ENCODE measurements at places on chromosomes 6 and 20.

DNA sequence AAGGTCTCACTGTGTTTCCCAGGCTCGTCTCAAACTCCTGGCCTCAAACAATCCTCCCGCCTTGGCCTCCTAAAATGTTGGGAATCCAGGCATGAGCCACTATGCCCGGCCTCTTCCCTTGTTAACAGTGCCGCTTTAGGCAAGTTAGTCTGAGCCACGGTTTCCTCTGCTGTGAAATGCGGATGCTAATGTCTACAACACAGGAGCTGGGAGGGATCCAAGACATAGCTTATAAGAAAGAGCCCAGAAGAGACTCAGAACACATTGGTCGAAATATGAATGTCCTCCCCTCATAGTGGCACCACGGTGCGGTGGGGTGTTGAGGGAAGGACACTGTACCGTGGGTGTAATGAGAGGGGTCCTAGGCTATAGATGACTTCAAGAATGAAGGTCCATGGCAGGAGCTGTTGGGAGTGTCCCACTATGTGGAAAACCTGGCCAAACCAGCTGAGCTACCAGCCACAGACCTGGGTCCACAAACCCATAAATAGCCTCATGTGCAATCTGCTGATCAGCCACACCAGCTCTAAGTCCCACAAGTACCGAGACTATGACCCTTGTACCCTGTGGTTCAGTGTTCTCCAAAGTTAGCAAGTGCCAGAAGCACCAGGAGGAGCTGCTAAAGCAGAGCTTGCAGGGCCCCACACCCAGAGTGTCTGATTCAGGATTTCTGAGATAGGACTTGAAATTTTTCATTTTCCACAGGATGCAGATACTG, 57.8 kb upstream of the ZFAND3 start:
- no peak for DNase-seq

DNA sequence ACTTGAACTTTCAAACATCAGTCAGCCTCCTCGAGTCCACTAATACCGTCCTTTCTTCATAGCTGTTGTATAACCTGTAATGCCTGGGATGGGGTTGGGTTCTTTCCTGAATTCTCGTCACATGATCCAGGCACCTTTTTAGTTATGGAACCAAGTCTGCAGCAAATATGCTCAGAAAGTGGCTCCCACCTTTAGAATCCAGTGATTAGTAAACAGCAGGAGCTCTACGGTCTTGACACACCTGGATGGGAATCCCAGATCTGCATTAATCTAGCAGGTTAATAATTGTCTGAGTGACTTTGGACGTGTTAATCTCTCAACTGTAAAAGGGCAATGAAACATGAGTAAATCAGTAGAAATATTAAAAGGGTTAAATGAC, 729 bp upstream of the ZHX3 start:
- DNase-seq = no peak

DNA sequence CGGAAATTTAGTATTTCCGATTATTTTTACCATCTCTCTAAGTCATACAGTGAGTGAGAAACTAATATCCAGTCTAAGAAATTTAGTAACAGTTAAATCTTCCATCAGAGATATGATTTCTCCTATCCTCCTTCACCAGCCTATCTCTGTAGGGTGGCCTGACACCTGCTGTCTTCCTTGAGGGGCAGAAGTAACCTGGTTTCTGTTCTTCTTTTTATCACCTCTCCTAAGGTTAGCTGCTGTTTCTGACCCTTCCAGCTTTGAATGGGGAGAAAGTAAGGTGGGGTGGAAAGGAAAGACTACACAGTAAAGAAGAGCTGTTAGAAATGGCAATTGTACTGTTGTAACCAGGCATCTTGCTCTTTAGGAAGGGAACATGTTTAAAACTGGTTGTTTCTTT, 447.7 kb downstream of the PHF3 start:
- no peak for DNase-seq

- DNase-seq = no peak
Measured at GRCh38 chr6:56091159-56091869, 156.1 kb downstream of the COL21A1 start.

- no peak for DNase-seq
Measured at GRCh38 chr6:26383624-26384417, 913 bp downstream of the BTN2A2 start.

DNA sequence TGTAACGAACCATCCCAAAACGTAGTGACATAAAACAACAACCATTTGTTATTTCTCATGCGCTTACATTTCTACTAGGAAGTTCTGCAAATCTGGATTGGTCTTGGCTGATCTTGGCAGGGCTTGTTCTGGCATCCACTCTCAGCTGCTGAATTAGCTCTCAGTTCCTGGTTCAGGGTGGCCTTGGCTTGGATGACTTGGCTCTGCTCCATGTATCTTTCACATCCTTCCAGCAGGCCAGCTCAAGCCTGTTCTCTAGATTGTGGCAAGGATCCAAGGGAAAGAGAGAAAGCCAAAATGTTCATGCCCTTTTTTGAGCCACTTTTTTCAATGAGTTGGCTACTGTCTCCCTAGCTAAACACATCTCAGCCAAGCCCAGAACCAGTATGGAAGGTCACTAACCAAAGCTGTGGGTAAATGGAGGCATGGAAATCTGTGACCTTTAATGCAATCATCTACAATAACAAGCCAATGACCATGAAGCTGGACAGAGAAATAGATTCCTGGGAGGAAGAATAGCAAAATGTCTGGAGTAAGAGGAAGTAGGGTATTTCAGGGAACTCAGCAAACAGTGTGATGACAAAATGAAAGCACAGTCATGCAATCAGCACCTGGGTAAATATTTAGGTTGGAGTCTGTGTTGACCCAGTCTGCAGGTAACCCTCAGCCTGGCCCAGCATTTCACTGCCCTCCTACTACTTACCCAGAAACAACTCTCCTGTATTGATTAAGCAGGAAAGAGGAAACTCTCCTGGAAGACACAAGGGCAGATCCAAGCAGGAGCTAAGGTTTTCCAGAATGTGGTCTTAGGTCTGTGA, 32.7 kb upstream of the SNAP25 start:
- DNase-seq = no peak

DNA sequence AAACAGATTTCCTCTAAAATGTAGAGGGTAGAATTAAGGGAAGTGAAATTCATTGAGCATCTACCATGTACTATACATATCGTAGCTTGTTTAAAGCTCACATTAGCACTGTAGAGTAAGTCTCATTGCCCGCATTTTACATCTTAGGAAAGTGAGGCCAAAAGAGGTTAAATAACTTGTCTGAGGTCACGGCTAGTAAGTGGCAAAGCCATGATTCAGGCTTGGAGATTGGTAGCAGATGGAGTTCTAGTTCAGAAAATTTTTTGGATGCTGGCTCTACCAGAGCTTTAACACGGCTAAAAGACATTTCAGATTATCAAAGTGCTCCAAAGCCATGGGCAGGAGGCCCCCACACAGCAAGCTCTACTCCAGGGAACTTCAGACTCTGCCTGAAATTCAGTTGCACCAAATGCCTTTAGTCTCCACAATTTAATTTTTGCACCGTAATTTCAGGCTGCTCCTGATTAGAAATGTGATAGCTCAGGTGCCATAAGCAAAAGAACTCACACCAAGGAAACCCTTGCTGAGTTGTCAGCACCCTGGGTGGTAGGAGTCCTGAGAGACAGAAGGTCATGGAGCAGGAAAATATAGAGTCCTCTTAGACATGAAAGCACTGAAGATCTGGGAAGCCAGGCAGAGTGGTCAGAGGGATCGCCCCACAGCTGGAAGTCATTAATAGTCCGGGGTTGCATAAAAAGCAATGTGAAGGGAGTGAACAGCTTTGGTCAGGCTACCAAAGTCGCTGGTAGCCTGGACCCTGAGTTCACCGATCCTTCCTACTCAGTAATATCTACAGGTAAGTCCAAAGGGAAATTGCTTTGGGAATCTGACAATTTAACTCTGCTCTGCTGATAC, 55.2 kb upstream of the ASIP start:
- no peak for DNase-seq

DNA sequence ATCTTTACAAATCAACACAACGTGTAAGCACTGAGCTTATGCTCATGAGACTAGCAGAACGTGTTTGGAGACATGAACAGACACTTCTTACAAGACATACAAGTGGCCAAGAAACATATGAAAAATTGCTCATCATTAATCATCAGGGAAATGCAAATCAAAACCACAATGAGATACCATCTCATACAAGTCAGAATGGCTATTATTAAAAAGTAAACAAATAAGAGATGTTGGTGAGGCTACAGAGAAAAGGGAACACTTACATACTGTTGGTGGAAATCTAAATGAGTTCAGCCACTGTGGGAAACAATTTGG, 327.9 kb upstream of the SOX4 start:
- DNase-seq = no peak

- DNase-seq = no peak
Measured at GRCh38 chr20:48143435-48144081, 358.3 kb upstream of the SULF2 start.

DNA sequence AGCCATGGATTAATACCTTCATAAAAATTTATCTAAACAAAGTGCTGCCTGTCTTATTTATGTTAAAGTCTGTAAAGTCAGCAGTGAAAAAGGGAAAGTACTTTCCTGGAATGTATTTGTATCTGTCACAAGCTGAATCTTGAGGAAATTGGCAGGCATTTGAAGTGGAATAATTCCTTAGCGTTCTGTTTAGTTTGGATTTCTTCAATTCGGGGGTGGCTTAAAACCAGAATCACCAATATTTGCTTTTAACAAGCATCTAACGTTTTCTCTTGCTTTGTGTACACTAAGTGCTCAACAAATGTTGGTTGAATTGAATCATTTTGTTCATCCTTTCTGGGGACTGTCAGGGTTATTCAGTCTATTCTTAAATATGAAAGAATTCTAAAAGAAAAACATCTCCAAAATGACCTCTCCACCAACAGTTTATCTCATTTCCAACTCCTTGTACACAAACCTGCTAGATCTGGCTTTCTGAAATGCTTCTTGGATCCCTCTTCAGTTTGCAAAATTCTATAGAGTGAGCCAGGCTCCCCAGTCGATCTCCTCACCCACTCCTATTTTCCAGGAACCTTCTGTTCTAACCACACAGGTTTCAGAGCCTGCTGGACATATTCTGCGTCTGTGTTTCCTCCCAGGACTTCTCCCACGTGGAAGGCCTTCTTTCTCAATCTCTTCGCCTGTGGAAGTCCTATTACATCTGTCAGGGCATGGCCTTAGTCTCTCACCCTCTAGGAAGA, 2.0 kb upstream of the NPEPL1 start:
- no peak for DNase-seq

DNA sequence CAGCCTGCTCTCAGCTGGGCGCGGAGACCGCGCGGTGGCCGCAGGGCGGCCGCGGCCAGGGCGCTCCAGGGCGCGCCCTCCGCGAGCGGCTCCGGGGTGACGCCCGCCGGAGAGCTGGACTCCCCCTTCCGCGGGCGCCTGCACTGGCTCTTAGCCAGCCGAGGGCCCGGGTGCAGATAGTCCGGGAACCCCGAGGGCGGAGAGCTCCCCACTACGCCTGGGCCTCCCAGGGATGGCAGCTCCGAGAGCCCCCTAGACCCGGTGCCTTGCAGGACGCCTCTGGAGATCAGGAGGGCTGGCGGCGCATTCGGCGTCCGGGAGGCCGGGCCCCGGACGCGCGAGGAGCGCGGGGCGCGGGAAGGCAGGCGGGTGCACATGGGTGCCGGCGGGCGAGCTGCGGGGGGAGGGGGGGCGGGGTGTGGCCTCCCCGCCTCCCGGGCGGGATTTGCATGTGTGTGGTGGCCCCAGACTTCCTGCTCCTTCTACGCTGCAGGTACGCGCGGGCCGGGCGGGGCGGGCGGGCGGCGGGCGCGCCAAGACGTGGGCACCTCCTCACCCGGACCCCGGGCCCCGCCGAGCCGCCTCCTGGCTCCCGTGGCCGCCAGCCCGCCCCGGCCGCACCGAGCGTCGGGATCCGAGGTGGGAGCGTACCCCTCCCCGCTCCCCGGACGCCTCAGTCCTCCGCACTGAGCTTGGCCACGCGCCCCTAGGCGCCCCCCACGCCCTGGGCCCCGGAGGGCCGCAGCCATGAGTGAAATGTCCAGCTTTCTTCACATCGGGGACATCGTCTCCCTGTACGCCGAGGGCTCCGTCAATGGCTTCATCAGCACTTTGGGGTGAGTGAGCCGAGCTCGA, at the start of gene ITPR3:
ITPR3 (plus strand) TSS at position 467 of the 855 bp plus-strand sequence; CDS start at position 748, 281 bp downstream.
- DNase-seq = peak; percentile 79

DNA sequence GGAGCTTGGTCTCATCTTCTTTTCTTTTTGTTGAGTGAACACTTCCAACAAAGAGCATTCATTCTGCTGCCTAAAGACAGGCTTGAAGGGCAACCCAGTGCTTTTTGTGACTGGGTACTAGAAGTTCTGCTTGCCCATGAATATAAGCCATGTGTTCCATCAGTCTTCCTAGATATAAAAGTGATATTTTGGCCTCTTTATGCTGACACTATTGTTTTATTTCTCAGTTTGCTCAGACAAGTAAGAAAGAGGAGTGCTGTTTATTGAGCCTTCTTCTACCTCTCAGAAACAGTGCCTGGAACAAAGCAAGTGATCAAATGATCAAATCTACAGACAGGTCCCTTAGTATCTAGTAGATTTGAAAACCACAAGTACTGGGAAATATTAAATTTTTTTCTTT, 2.4 kb upstream of the DTNBP1 start:
- no peak for DNase-seq

GRCh38 chr6:67252663-67253062, 1382.4 kb upstream of the ADGRB3 start:
- no peak for DNase-seq

GRCh38 chr6:13334953-13335352, 6.6 kb upstream of the TBC1D7 start:
- no peak for DNase-seq
